ENCODE measurements at places on chromosomes 5 and 9.

- DNase-seq: no peak
These were observed 160.9 kb downstream of the LPAR1 start for GRCh38 chr9:110877374-110877773.

DNA sequence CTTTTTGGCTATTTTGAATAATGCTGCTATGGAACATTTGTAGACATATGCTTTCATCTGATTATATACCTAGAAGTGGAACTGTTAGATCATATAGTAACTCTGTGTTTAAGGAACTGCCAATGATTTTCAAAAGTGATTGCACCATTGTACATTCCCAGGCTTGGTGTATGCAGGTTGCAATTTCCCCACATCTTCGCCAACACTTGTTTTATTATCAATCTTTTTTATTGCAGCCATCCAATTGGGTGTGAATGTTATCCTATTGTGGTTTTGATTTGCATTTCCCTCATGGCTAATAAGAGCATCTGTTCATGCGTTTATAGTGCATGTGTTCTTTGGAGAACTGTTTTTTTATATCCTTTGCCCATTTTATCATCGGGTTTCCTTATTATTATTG is 81.3 kb downstream of the PLAC8L1 start:
- no peak for DNase-seq

GRCh38 chr5:100827481-100827889 is 75.6 kb downstream of the ST8SIA4 start:
- DNase-seq: peak; percentile 27

DNA sequence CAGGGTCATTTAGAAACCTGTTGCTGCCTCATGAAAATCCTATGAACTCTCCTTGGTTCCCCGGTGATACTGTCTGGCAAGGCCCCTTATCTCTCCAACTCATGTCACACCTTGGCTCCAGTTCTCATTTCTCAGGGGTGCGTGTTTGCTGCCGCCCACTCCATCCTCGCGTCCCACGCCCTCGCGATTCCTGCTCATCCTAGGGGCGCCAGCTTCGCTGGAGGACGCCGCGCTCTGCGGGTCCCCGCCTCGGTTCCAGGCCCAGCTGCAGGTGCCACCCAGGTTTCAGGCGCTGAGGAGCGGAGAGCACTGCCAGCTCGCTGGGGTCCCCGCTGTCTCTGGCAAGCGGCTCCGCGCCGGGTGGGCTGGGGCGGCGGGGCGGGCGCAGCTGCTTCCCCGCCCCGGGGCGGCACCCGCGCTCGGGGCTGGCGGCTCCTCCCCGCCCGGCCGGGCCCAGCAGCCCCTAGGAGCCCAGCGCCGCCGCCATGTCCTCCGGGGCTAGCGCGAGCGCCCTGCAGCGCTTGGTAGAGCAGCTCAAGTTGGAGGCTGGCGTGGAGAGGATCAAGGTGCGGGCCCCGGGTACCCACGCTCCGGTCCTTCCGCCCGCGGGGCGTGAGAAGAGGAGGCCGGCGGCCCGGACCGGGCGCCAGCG is at the start of gene GNG10:
GNG10 (plus strand) TSS at position 456 of the 652 bp plus-strand sequence; CDS start at position 486, 30 bp downstream.
- peak; percentile 69 for DNase-seq

DNA sequence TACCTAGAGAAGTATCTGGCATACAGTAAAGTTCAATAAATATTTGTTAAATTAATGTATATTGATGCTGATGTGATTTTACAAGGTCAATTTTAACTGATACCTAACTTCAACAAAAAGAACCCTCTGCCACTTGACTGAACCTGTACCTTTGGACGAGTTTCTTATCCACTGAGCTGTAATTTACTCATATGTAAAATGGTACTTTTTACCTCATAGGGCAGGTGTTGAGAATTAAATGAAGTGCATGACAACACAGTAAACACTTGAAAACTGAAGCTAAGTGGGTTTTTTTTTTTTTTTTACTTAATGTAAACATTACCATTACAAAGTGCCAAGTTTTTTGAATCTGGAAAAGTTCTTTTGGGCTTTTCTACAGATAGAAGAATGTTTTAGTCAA is 15.4 kb downstream of the NIPSNAP3B start:
- DNase-seq: no peak

DNA sequence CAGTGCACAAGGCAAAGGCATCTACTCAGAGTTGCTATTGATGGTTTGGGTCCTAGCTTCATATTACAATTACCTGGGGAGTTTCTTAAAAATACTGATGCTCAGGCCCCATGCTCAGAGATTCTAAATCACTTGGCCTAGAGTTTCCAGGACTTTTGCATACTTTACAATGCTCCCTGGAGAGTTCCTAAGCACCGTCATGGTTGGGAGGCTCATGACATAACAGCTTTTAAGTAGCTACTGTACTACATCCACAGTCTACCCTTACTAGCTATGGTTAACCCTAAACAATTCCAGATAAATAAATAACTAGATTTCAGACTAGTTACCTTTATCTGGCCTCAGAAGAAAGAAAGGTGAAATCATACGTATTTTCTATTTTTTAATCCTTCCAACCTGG is 414.4 kb downstream of the PDE4D start:
- DNase-seq: no peak

- no peak for DNase-seq
These were observed 148.7 kb upstream of the COL5A1 start for GRCh38 chr9:134492721-134493460.

DNA sequence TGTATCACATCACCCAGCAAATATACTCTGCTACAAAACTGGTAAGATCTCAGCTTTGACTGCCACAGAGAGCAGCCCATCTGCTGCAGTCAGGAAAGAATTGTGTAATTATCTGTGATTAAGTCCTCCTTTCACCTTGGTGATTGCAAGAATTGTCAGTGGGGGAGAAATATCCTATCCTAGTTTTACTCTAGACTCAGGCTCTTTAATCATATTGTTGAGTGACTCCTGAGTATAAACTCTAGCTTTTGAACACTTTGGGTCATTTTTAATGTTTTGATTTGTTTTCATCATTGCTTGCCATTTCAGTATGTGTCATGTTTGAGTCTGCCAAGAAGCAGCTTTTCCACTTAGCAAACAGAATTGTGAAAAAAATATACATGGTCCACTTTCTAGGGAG is 32.1 kb downstream of the VCAN start:
- DNase-seq: no peak

- DNase-seq: no peak
These were observed 102.3 kb downstream of the SEMA6A start for GRCh38 chr5:116472274-116472673.

DNA sequence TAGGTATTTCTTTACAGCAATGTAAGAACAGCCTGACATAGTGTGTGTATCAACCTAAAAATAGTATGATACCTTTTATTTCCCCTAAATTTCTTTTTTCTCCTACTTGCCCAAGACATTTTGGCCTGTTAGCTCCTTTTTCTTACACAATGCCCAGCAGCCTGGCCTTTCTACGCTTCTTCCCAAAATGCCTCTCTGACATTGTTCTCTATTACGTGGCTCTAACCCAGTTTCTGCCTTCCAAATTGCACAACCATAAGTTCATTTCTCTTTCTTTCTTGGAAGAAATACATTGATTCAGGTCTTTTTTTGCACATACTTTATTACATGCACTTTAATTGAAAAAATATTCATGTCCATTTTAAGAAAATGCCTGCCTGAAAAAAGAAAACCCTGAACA is 408.2 kb downstream of the PRR16 start:
- no peak for DNase-seq

- no peak for DNase-seq
These were observed 91.9 kb upstream of the OTULINL start for GRCh38 chr5:14489643-14490042.

- peak; percentile 50 for DNase-seq
These were observed 11.3 kb downstream of the MYOZ3 start for GRCh38 chr5:150672237-150672883.

- no peak for DNase-seq
These were observed 63.3 kb upstream of the GRAMD2B start for GRCh38 chr5:126359884-126360283.

GRCh38 chr5:53407373-53407772 is 73.1 kb upstream of the FST start:
- DNase-seq: no peak

GRCh38 chr9:87564111-87564510 is 66.4 kb downstream of the DAPK1 start:
- DNase-seq: no peak

- peak; percentile 73 for DNase-seq
These were observed 186.2 kb downstream of the FANCC start for GRCh38 chr9:95131023-95131943.

- no peak for DNase-seq
These were observed 15.8 kb downstream of the ARHGEF28 start for GRCh38 chr5:73641811-73642210.

DNA sequence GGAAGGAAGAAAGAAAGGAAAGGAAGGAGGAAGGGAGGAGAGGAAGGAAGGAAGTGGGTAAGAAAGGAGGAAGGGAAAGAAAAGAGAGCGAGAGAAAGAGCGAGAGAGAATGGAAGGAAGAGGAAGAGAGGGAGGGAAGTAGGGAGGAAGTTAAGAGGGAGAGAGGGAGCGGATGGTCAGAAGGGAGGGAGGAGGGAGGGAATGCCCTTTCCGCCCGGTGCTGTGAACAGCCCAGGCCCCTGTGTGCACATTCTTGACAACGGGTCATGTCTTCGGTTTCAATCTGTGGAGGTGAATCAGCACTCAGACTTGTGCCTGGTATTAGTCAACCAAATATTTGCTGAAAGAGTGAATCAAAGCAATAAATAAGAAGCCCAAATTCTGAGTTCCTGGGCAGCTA is 39.2 kb downstream of the PRUNE2 start:
- no peak for DNase-seq

- no peak for DNase-seq
These were observed 3.0 kb downstream of the MVB12B start for GRCh38 chr9:126329476-126330275.

GRCh38 chr5:127854520-127854919 is 151.3 kb downstream of the CCDC192 start:
- no peak for DNase-seq

DNA sequence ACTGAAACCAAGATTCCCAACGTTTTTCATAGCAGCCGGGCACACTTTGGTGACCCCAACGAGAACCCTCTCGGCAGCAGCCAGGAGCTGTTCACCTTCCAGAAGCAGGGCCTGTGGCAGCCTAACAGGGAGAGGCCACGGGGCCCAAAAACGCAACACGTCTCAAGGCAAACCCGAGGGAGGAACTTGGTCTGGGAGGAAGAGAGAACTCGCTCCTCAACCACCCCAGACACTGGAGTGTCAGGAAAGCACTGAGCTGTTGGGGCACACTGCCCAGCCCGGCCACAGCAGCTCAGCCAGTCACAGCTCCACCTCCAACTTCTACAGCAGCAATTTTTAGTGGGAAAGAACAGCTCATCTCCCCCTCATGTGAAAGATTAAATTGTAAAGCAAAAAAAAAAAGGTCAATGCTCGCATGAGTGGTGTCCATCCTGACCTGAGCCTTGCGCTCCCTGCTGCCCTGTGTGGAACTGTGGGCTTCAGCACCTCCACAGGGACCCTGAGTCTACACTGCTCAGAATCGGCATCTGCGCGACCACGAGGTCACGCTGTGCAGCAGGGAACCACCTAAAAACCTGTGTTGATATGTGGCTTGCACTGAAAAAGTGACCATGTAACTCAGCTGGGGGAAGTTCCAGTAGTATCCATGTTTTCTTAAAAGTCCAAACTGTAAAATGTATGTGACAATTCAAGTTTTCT is 55.0 kb downstream of the IPPK start:
- no peak for DNase-seq

DNA sequence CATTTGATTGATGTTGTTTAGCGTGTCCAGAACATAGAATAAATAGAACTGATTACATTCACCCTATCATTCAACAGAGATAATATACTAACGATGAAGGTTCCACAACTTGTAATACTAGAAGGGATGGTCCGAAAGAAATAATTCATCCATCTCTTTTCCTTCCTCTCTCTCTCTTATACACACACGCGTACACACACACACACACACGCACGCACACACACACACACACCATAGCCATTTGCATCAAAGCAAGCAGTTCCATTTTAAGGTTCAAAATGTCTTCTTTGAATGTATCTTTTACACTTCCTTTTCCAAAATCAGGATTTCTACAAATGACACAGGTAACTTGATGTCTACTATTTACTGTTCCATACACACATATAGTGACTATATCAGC is 887 bp downstream of the GDA start:
- no peak for DNase-seq

DNA sequence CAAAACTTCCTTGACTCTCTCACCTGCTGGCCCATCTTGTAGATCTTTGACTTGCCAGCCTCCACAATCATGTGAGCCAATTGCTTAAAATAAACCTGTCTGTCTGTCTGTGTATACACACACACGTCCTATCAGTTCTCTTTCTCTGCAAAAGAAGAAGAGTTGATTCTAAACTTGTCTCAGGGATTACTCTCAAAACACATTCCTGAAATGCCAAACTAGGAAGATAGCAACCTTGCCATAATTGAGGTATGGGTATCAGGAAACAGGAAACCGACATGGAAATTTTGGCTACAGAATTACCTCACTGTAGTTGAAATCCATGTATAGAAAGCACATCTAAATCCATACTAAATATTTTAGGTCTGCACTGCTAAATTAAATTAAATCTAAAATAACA is 483.4 kb downstream of the PLK2 start:
- DNase-seq: no peak

DNA sequence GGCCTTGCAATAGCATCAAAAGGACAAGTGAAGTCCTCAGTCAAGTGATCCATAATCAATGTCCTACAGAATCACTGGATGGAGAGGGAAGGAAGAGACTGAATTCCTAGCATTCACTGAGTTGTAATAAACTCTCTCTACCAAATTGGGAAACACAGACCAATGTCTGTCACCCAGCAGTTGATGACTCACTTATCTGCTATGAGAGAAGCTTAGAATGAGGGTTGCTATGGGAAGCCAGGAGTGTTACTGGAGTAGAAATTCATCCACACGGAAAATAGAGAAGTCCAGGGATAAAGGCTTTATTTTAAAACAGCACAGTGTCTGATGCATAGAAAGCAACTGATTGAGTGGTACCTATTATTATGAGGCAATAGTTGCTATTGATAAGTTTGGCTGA is 407.4 kb downstream of the BRINP1 start:
- DNase-seq: no peak

DNA sequence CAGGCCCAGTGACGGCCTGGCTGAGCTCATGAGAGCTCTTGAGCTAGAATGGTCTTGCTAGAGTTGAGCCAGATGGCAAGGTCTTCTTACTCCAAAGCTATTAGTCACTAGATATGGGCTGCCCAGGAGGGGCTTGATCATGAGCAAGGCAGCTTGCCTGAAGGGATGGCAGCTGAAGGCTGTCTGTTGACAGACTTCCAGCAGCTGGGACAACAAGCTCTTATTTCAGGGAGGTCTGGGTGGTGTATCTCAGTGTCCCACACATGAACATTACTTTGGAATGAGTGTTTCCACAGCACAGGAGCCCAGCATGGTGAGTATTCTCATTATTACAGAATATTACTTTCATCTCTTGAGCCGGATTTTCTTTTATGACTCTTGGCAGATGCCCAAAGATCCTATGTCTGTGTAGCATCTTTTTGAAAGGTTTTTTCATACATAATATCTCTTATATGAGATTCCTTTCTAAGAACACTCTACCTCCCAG is 414.1 kb downstream of the ARHGEF28 start:
- no peak for DNase-seq

- DNase-seq: peak; percentile 97
These were observed 43.7 kb upstream of the TMEM252 start for GRCh38 chr9:68584189-68585033.

GRCh38 chr5:63961598-63962161 is 565 bp downstream of the HTR1A start:
- no peak for DNase-seq

GRCh38 chr5:141942185-141942857 is 15.7 kb downstream of the PCDH12 start:
- no peak for DNase-seq

GRCh38 chr5:59673438-59674058 is 220.0 kb downstream of the PDE4D start:
- peak; percentile 71 for DNase-seq

Measured in hematopoietic multipotent progenitor cell treated with erythropoietin and hydrocortisone succinate and interleukin-3 and kit ligand, for 6 days (in vitro differentiated cells).